ENCODE measurements at places on chromosomes 7 and 10.

DNA sequence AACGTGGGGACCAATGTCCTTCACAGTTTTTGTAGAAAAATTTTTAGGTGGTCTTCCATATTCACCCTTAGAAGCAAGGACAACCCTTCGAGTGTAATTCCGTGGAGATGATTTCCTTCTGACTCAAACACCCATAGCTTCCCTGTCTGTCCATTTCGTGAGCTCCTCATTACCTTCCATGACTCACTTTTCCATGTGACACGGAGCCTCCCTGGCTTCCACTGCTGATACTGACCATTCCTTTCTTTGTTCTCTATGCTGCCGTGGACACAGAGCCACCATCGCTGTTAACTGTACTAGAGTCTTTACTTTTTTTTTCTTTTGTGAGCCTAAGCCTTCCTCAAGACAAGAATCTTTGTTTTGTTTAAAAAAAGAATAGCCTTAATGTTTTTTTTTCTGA is 12.5 kb upstream of the ARMS2 start:
- DNase-seq = no peak

- no peak for DNase-seq
Measured at GRCh38 chr7:75727881-75728593, 10.7 kb downstream of the HIP1 start.

DNA sequence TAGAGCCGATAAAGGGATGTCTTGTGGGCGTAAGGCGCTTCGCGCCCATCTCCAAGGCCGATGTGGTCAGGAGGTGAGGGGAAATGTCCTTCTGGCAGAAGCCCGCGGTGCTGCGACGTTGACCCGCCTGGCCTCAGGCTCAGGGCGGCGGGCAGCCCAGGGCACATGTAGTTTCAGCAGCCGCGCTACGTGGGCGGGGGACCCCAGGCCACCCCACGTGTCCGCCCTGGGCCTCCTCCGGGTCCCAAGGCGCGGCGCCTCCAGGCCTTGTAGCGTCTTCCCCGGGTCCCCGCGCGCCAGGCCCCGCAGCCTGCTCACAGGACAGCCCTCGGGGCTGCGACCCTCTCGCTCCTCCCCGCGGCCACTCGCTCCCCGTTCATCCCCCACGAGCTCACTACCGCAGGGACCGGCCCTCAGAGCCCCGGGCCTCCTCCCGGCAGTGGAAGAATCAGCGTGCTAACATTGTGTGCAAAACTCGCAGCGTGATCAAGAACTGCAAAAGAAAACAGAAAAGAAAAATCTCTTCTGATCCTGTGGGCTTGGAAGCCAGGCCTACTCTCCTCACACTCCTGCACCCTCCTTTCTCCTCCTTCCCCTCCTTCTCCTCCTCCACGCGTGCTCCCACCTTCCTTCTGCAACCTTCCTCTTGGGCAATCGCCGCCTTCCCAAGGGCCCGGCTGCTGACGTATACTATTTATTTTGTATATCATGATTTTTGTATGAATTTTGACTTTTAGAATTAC is 4.4 kb upstream of the TBX20 start:
- DNase-seq = no peak

DNA sequence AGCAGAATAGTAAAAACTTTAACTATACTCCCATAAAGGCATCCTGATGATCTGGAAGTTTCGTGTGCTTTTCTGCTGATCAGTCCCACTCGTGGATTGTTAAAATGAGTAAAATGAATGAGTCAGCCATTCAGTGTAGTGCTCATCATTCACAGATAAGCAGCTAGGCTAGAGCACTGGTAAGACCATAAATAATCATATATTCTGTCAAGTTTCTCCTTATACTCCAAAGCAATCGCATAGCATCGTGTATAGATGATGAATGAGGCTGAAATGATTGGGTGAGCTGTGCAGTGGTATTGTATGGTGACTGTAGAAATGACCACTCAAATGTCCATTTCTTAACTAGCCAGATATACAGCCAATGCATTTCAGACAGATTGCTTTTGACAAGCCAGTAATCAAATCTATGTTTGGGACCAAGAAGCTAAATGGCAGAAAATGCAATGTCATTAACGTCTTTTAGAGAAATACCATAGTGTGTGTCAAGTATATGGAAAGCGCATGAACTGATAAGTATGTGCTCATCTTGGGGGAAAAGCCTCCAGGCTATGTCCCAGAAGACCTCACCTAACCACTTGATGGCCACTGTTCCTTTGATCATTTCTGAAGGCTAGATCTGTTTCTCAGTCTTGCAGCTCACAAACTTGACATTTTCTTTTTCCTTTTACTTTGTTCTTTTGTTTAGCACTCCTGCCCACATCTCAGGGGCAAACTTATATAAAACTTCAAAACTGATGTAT is 227.2 kb upstream of the FAM3C start:
- DNase-seq = no peak

- no peak for DNase-seq
Measured at GRCh38 chr7:39536951-39537350, 29.3 kb upstream of the YAE1 start.

DNA sequence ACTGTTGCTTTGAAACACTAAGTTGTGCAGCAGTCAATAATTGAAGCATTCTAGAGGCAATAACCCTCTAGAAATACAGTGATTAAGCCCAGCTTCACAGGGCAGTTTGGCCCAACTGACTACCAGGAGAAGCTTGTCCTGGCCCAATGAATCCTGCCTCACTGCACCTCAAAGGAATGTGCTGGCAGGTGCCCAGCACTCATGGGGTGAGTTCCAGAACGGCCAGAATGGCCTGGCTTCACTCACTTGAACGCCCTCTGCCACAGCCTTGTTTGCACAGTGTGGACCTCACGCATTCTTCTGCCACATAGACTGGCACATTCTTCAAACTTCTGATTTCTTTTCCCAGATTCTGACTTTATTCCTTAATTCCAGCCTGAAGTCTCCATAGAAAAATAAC is 6.6 kb upstream of the ITIH2 start:
- no peak for DNase-seq

DNA sequence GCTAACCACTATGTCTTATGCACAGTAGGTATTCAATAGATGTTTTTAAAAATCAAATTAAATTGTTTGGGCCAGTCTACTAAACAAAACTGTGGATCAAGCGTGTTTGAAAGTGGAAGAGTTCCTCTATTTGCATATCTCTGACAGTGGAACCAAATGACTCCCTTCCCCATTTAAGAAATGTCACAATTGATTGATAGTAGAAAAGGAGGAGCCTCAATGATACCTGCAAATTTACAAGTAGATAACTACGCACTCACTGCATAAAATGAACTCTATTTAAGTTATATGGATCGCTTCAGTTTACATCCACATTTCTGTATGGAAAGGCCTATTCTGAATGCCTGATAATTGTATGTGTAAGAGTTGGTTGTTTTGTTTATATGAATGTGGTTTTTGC is 163.3 kb upstream of the MTPN start:
- DNase-seq = no peak

DNA sequence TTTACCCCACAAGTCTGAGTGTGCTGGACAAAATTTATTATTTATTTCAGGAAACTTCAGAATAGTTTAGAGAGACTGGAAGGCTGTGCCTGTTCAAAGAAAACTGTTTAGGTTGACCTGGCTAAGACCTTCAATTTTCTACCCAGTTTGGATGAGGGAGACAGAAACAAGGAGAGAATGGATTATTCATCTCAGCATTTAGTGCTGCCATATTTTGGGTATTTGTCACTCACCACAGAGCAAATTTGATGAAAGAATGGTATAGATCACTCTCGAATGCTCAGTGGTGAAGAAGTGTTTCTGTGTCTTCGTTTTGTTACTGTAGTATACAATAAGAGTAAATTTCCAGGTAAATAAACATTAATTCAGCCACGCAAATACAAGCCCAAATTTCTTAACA is 71.8 kb downstream of the SEMA3C start:
- no peak for DNase-seq

GRCh38 chr10:70592746-70593512 is 9.6 kb downstream of the PRF1 start:
- no peak for DNase-seq

DNA sequence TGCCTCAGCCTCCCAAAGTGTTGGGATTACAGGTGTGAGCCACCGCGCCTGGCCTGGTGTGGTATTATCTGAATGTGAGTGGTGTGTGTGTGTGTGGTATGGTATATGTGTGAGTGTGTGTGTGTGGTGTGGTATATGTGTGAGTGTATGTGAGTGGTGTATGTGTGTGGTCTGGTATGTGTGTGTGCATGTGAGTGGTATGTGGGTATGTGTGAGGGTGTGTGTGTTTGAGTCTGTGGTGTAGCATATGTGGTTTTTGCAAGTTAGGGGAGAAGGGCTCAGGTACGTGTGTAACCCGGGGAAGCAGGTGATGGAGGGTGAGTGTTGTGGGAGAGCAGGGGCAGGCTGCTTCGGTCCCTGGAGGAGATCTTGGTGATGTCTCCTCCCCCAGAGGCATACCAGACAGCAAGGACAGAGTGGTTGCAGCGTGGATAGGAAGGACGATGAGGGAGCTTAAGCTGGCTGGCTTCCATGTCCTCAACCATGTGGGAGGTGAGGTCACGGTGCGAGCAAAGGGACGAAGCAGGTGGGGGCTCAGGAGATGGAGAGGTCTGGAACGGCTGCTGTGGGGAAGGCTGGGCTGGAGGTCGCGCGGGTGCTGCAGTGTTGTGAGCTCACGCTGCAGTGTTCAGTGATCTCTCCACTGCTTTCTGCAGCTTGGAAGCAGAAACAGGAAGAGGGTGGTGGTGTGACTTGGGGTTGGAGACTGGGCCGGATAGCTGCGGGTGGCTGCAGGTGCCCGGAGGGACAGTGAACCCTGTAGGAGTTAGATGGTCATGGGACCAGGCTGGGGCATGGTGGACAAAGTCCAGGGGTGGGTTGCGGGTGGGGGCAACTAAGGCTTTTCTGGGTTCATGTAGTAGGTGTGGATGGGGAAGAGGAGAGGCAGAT is 5.0 kb downstream of the ZYX start:
- no peak for DNase-seq

DNA sequence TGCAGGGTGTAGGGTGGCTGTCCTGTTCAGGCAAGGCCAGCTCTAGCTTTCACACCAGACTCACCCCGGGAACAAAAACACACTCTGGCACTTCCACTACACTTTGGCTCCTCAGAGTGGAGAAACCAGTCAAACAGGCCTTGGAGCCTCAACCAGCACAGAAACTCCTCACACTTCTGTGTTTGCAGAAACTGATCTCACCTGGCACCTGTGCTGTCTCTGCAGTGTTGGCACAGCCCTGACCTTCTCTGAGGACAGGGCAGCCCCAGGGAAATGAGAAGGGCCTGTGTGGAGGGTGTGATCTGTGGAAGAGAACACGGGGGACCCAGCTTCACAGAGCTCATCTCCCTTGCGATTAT is 4.1 kb upstream of the CALML5 start:
- DNase-seq = no peak

- no peak for DNase-seq
Measured at GRCh38 chr10:132899751-132900065, 42.7 kb downstream of the CFAP46 start.

DNA sequence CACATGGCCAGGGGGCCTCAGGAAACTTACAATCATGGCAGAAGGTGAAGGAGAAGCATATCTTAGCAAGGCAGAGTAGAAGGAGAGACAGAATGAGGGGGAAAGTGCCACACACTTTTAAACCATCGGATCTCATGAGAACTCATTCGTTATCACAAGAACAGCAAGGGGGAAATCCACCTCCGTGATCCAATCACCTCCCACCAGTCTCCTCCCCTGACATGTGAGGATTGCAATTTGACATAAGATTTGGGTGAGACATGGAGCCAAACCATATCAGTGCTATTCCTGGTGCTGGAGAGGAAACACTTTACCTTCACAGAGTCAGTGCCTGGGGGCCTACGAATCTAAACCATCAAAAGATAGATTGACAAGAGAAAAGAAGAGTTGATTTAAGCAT is 61.8 kb downstream of the LGI1 start:
- no peak for DNase-seq

DNA sequence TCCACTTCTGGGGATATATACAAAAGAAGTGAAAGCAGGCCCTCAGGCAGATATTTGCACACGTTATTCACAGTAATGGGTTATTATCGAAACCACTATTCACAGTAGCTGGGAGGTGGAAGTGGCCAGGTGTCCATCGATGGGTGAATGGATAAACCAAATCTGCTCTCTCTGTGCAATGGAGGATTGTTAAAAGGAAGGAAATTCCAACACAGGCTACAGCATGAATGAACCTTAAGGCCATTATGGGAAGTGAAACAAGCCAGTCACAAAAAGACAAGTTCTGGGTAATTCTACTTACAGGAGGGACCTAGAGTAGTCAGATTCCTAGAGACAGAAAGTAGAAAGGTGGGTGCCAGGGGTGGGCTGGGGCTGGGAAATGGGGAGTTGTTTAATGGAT is 48.5 kb upstream of the BHLHA15 start:
- DNase-seq = no peak

DNA sequence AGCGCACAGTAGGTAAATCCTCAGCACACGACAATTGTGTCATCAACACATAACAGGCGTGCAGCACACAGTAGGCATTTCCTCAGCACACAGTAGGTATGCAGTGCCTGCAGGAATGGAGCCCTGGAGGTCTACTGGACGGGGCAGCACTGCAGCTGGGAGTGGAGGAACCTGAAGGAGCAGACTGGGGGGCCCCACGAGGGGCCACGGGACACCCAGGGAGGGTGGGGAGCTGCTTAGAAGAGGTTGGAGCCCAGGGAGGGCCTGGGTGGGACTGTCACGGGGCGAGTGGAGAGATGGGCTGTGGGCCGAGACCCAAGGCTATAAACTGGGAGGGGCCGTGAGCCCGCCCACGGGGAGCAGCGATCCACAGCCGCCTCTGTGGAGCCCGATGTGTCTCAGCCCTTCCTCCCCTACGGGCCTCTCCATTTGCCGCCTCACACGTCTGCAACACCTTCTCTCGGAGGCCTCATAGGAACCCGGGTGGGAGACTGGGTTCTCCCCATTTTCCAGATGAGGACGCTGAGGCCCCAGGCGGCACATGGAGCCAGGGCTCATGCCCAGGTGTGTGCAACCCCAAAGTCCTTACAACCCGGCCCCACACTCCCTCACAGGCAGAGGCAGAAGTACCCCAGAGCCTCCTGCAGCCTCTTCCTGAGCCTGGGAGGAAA is 101.5 kb downstream of the MICALL2 start:
- DNase-seq = no peak

- DNase-seq = no peak
Measured at GRCh38 chr7:44534501-44534900, 6.6 kb downstream of the NPC1L1 start.
